ENCODE measurements at places on chromosomes 12 and 14.

DNA sequence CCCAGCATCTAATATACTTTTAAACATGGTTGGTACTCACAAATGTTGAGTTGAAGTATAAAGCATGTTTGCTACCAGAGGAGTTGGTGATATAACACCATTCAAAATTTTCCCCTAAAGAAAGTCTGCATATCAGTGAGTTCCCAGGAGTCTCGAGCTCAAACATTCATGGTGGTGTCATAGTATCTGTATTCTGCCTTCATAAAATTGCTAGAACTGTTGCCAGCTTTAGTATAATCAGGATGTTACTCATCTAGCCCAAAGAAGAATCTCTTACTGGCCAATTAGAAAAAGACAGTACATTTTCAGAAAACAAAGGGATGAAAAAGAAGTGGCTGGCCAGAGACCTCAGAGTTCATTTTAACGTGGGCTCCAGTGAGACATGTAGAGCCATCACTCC, 374.7 kb downstream of the KCNH5 start:
- no peak for DNase-seq

DNA sequence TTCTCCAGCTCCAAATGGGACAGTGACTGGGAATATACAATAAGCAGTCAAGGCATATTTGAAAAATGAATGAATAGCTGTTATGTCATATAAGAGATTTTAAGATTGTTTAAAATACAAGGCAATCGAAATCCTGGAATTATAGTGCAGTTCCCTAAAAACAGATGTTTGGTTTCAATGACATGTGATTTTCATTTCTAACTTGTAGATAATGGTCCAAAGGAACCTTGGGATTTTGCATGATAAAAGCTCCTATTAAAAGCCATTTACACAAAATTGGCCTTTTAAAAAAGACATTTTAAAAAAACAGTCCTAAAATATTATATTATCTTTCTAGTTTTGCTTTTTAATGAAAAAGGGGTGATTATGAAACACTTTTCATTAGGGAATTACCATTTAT, 905.1 kb downstream of the GALC start:
- DNase-seq, result no peak

- DNase-seq, result no peak
Measured at GRCh38 chr14:89489761-89490437, 72.9 kb upstream of the FOXN3 start.

DNA sequence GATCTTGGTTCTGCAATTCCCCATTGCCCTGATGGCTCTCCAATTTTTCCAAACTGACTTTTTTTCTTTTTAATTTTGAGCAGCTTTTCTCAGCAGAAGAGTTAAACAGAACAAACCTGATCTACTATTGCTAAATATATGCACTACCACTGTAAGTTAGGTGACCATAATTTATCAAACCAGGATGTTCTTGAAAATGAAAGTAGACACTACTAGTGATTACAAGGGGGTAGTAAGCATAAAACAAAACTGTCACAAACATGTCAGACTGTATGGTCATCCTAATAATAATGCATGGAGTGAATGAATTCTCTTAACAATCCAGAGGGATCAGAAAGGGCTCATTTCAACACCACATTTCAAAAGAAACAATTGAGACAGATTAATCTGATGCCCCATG, 183.0 kb upstream of the FOXN3 start:
- DNase-seq, result no peak

GRCh38 chr14:100586403-100587085, 673 bp downstream of the BEGAIN start:
- DNase-seq, result no peak

- DNase-seq, result no peak
Measured at GRCh38 chr14:34650786-34651584, 21.0 kb upstream of the SNX6 start.

GRCh38 chr12:33116284-33116683, 219.7 kb upstream of the PKP2 start:
- no peak for DNase-seq

GRCh38 chr14:71070169-71070568, 162.9 kb downstream of the PCNX1 start:
- no peak for DNase-seq

DNA sequence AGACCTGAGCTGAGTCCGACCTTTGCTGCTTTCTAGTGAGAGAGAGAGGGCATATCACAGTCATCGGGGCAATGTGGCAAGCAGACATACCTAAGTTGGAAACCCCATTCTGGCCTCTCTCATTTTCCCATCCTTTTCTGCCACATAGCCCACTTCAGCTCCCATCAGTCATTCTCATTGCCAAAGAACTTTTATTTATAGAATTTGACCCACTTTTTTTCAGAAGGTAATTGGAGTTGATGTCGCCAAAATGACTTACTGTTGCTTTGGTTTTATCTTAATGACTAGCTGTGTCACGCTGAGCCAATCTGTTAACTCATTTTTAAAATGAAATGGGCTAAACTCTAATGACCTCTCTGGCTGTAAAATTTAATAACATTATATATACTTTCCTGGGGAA, 63.9 kb upstream of the RMST start:
- no peak for DNase-seq

GRCh38 chr12:120688527-120689071, 1.6 kb downstream of the MLEC start:
- no peak for DNase-seq

DNA sequence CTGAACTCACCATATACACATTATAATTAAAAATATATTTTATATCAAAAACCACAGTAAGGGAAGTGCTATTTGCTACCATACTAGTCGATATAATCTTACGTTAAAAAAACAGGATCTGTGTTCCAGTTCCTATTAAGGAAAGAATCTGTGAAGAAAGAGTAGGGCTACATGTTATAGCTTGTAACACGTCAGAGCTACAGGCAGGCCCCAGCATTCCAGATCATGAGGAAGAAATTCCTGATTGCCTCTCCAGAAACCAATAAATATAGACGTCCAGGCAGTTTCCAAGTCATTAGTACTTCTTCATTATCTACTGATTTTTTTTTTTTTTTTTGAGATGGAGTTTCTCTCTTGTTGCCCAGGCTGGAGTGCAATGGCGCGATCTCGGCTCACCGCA, 20.6 kb downstream of the SGPP1 start:
- no peak for DNase-seq
